ENCODE measurements at places on chromosomes 7 and 10.

GRCh38 chr10:46560952-46561351, 4.5 kb upstream of the GPRIN2 start:
- DNase-seq, result no peak

- DNase-seq, result no peak
These were observed 754.7 kb downstream of the GRID1 start for GRCh38 chr10:85611746-85612377.

DNA sequence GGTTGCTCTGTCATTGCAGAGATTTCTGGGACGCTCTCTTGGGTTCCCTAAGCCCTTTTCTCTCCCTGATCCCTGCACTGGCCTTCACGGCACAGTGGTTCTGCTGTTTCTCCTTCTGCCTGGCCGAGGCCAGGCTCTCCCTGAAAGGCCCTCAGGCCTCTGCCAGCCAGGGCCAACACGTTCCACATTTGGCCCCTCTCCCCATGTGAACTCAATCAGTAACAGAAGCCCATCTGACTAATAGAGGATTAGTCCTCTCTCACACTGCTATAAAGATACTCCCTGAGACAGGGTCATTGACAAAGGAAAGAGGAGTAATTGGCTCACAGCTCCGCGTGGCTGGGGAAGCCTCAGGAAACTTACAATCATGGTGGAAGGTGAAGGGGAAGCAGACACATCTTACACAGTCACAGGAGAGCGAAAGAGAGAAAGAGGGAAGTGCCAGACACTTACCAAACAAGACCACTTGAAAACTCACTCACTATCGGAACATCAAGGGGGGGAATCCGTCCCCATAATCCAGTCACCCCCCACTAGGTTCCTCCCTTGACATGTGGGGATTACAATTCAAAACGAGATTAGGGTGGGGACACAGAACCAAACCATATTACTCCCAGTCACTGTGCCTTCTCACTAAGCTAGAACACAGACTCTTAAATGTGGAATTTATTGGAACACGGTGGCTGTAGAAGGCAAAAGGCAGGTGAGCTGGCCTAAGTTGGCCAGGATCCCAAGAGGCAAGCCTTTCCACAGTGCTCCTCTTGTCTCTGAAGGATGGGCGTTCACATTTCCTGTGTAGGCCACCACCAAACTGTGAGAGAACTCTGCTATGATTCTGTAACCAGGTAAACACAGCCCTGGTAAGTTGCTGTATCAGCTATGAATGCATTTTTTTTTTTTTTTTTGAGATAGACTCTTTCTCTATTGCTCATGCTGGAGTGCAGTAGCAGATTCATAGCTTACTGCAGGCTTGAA, 8.8 kb downstream of the FZD8 start:
- DNase-seq, result no peak

DNA sequence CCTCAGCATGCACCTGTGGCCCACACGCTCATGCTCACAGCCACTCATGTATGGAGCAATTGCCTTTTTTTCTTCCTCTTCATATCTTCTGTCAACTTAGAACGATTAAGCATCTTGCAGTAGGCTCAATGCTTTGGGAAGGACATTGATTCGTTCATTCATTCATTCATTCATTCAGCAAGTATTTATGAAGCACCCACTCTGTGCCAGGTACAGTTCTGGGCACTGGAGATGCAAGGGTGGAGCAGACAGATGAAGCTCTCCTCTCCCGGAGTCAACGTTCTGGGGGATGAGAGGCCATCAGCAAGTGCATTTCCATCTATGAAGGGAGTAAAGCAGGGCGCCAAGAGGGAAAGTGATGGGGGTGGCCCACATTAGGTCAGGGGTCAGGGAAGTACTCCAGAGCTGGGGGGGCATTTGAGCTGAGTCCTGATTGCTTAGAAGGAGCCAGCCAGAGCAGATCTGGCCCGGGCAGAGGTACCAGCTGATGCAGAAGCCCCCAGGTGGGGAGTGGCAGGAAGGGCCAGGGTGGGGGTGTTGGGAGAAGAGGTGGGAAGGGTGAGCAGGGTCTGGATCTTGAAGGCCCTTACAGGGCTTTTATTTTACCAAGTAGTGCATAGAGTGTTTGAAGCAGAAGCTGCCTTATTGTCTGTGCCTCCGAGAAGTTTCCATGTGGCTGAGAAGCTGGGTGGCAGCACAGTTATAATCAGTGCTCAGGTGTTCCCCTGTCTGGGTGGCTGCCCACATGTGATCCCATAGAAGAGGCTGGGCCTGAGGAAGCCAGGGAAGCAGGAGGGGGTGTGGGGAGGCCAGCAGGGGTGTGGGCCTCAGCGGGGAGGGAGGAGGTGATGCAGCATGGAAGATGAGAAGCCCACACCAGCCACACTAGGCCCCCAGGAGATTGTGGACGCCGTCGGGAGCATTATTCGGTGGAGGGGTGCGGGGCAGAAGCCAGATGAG, 36.2 kb downstream of the CHST3 start:
- DNase-seq, result no peak

GRCh38 chr7:35248576-35249536, 5.0 kb downstream of the TBX20 start:
- no peak for DNase-seq

DNA sequence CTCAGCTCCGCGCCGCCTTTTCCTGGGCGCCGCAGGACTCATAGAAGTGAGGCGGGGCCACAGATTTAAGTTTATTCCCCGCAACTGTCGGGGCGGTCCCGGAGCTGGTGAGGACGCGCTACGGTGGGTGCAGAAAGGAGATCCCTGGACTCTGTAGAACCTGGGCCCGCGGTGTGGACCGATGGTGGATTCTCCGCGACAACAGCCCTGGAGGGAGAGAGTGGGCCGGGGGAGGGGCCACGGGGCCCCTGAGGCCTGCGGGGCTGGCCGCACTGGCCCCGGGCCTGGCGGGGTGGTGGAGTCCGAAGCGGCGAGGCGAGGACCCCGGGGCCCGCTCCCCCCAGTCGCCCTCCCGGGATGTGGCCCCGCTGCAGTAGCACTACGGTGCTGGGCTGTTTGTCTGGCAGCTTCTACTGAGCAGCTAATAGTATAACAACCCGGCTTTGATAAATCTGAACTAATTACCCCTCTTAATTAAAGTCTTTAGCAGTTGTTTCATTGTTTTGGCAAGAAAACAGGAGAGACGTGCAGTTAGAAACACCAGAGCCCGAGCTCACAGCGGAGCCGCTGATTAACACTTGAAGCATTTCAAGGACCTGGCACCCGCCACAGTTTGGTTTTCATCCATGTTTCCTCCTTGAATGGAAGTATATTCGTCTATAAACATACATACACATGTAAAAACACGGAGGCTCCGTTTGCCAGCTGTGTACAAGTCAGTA, 4.2 kb downstream of the FEZF1 start:
- DNase-seq, result no peak

DNA sequence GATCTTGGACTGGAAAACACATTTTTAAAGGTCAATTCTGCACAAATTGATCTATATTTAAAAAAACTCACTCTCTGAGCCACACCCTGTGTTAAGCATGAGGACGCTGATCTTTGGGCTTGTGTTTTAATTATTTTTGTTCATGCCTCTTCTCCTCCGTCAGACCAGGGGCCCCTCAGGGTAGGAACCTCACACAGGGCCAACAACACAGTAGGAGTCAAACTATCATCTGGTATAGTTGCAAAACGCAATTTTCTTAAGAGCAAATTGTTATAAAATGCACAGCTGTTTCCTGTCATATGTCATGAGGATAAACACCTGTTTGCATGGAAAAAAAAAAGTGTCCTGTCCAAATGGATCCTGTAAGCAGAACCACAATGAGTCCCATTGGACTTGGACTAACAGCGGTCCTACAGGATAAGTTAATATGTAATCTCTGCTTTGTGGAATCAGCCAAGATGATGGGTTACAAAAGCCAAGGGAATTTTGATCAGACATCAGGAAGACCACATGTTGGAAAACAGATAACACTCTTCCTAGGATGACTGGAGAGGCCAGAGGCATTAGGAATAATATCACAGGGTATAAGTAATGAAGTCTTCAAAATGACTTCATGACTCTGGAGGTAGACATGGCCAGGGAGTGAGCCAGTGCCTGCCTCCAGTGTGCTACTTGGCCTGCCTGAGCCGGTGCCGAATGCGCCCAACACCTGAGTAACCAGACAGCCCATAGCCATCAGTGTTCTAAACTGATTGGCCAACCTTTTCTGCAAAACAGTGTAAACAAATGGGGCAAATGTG, 184.9 kb upstream of the ADCY1 start:
- DNase-seq, result no peak

DNA sequence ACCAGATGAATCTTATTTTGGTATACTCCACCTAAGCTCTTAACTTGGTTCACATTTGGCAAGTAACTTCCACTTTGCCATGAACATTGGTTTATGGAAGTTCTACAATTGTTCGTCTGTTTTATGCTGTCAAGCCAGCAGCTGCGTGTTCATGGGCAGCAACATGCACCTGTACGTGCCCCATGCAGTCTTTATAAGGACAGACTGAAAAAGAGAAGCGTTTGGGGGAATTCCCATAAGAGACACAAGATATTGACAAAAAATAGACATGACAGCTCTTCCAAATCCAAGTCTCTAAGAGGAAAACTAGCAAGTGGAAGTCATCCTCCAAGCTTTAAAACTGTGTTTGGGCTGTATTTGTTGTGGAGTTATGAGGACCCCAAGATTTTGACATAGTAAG, 151.6 kb downstream of the SLC16A9 start:
- DNase-seq, result no peak
